NCI-H1417 (cell line): ENCODE measurements at places on chromosomes 6 and 20.

DNA sequence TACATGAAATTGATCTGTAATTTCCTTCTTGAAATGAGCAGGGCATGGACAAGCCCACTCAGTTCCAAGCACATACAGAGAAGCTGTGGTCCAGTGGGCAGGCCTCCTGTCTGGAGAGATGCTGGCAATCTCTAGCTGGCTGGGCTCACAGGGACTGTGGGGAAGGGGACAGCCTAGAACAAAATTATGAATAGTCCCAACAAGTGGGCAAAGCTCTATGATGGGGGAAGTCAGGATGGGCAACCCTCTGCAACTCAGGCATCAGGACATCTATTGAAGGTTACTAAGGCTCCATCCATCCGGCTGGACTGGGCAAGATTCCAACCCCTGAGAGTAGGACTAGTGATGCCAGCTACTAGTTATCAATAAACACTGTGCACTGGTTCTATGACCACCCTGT is 40.9 kb downstream of the TRERF1 start:
- no peak for DNase-seq

DNA sequence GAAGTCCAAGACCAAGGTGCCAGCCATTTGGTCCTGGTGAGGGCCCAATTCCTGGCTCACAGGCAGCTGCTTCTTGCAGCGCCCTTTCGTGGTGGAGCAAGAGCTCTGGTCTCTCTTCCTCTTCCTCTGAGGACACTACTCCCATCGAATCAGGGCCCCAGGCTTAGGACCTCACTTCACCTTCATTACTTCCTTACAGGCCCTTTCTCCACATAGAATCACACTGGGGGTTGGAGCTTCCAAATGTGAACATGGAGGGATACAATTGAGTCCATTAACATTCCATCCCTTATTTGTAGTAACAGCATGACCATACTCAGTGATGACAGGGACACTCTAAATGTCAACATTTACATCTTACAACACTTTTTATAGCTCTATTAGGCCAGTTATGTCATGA is 2.3 kb downstream of the RAMACL start:
- DNase-seq = no peak

- DNase-seq = no peak
Observed at GRCh38 chr20:4060856-4061695, 45.7 kb upstream of the RNF24 start.

GRCh38 chr20:46253391-46253790 is 54.9 kb downstream of the CDH22 start:
- DNase-seq = peak; percentile 43

DNA sequence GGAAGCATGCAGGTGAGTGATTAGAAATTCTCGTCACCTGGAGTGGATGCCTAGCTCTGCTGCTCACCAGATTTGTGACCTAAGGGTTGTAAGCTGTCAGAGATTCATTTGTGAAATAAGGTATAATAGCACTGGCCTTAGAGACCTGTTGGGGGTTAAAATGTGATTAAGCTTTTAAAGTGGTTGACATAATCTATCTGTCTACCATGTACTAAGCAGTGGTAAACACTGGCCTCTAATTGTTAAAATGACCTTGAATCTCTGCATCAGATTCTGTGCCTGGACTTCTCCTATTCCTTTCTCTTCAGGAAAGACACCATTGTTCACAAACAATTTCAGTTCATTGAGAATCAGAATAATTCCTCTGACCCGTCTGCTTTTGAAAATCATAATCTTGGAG is 536.2 kb downstream of the CBLN4 start:
- DNase-seq = no peak

GRCh38 chr6:63883597-63883996 is 248.0 kb downstream of the PHF3 start:
- DNase-seq = no peak

GRCh38 chr6:151757506-151757955 is 50.0 kb upstream of the ESR1 start:
- no peak for DNase-seq

GRCh38 chr6:3916211-3916610 is 67.0 kb downstream of the FAM50B start:
- DNase-seq = no peak
